ENCODE measurements at places on chromosomes 11 and 22.

DNA sequence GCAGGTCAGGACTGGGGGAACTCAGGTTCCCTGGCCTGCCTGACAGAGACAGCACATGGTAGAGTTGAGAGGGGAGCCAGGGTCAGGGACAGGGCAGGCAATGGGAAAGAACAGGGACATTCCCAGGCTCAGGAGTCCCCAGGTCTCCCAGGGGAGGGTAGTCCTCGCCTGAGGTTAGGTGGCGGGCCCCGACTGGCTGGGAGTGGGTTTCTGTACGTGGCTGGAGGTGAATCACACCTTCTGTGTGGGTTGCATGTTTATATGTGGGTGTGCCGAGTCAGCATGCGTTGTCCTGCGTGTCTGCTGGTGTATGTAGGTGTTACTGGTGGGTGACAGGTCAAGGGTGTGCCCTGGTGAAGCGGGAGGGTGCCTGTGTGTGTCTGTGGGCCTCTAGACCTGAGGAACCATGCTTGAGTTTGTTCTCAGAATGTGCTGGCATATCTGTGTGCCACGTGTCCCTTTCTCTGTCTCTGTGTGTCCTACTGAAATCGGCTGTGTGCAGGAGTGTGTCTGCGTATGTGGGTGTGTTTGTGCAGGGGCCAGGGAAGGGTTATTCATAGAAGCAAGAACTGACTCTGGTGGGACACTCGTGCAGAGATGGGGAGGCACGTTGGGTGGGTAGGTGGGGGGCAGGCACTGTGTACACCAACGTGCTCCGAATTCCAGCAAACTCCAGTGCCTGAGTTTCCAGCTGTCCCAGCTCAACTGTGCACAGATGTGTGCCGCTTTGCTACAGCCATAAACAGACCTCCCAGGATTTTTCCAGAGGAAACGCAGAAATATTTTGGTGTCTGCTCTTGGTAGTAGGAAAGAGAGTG is 23.8 kb upstream of the OAF start:
- H3K4me3 ChIP-seq, result peak overlapping the region; percentile 13
- H3K27ac ChIP-seq, result peak overlapping the region; percentile 73
- H3K27me3 ChIP-seq, result no peaks in the 10 kb centered on the region
- peaks cover 73% of the 10 kb centered on the region for H3K4me1 ChIP-seq
- DNase-seq, result no peak

- H3K27ac ChIP-seq, result no peak overlapping the region
- H3K4me1 ChIP-seq, result peaks cover 8% of the 10 kb centered on the region
- H3K4me3 ChIP-seq, result no peak overlapping the region
Observed at GRCh38 chr22:48881326-48881980, 946.2 kb downstream of the BRD1 start.

DNA sequence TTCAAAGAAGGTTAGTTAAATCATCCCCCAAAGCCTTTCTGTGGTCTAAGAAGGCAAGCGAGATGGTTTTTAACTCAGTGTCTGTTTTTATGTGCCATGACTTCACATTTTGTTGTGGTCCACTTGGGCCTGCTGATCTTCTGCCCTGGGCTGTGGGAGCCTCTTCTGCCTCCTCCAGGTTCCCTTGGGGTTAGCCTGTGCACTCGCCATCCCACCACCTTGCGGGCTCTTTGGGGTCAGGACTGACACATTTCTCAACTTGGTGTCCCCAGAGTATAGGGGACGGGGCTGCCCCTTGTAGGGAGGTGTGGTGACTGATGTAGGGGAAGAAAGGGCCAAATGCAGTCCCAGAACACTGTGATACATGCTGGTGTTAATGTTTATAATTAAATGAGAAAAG is 207.0 kb downstream of the TBC1D22A start:
- no peak for DNase-seq
- H3K27ac ChIP-seq, result no peak overlapping the region
- H3K4me3 ChIP-seq, result no peak overlapping the region
- H3K4me1 ChIP-seq, result peaks cover 18% of the 10 kb centered on the region
- H3K36me3 ChIP-seq, result no peaks in the 10 kb centered on the region
- no peaks in the 10 kb centered on the region for H3K27me3 ChIP-seq

GRCh38 chr11:113166280-113166679 is 148.1 kb upstream of the TTC12 start:
- no peaks in the 10 kb centered on the region for H3K27me3 ChIP-seq
- DNase-seq, result no peak
- peaks cover 38% of the 10 kb centered on the region for H3K4me1 ChIP-seq
- no peak overlapping the region for H3K27ac ChIP-seq

- H3K36me3 ChIP-seq, result no peaks in the 10 kb centered on the region
- no peak overlapping the region for H3K4me3 ChIP-seq
- no peak overlapping the region for H3K27ac ChIP-seq
- no peaks in the 10 kb centered on the region for H3K27me3 ChIP-seq
Observed at GRCh38 chr22:36356708-36357624, 30.8 kb downstream of the MYH9 start.

- H3K27ac ChIP-seq, result peak overlapping the region; percentile 95
- peaks cover 17% of the 10 kb centered on the region for H3K4me1 ChIP-seq
- no peak overlapping the region for H3K4me3 ChIP-seq
- peaks cover 95% of the 10 kb centered on the region for H3K27me3 ChIP-seq
- H3K36me3 ChIP-seq, result no peaks in the 10 kb centered on the region
Observed at GRCh38 chr22:37330200-37331033, 48.1 kb downstream of the CYTH4 start.

DNA sequence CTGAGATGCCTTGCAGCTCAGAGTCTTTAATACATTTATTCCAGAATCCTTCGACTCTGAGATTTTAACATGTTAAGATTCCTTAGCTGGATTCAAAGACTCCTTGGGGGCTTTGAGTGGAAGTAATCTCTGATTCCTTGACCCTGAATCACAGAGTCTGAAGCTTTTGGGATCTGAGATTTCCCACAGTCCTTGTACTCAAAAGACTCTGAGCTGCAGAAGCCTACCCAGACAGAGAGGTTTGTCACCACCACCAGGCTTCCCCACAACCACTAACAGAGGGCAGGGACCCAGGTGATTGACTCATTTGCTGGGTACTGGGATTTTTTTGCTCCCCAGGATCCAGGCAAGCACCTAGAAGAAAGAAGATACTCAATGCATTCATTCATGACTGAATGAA is 1.4 kb upstream of the SERPINH1 start:
- no peak overlapping the region for H3K27ac ChIP-seq
- no peak for DNase-seq
- peaks cover 70% of the 10 kb centered on the region for H3K4me1 ChIP-seq
- H3K4me3 ChIP-seq, result peak overlapping the region; percentile 99
- peaks cover under 1% of the 10 kb centered on the region for H3K36me3 ChIP-seq

GRCh38 chr22:19195796-19196731 is 17.5 kb upstream of the SLC25A1 start:
- peaks cover 4% of the 10 kb centered on the region for H3K36me3 ChIP-seq
- DNase-seq, result no peak
- H3K4me3 ChIP-seq, result no peak overlapping the region
- no peak overlapping the region for H3K27ac ChIP-seq
- H3K4me1 ChIP-seq, result no peaks in the 10 kb centered on the region
- H3K27me3 ChIP-seq, result no peaks in the 10 kb centered on the region

GRCh38 chr11:115926601-115927000 is 422.4 kb upstream of the CADM1 start:
- no peaks in the 10 kb centered on the region for H3K36me3 ChIP-seq
- no peak overlapping the region for H3K27ac ChIP-seq
- peaks cover 3% of the 10 kb centered on the region for H3K27me3 ChIP-seq
- DNase-seq, result no peak
- peaks cover 34% of the 10 kb centered on the region for H3K4me1 ChIP-seq

DNA sequence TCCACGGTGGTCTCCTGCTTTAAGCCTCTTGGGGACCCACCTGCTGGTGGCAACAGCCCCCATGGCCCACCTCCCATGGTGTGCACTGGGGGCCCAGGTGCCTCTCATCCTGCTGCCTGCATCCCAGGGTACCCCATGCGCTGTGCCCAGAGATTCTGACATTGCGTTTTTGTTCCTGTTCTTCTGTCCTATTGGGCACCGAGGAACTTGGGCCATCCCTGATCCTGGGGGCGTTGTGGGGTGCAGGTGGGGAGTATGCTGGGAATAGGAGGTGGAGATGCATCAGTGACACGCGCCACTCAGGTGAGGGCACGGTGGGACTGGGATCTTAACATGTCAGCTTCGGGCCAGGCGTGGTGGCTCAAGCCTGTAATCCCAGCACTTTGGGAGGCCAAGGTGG is 12.4 kb upstream of the NAP1L4 start:
- no peaks in the 10 kb centered on the region for H3K4me1 ChIP-seq
- no peak for DNase-seq
- no peak overlapping the region for H3K4me3 ChIP-seq
- H3K27me3 ChIP-seq, result no peaks in the 10 kb centered on the region

- peaks cover 22% of the 10 kb centered on the region for H3K27me3 ChIP-seq
- no peak for DNase-seq
- no peak overlapping the region for H3K4me3 ChIP-seq
- no peaks in the 10 kb centered on the region for H3K4me1 ChIP-seq
Observed at GRCh38 chr11:118015385-118015841, 29.2 kb downstream of the IL10RA start.

DNA sequence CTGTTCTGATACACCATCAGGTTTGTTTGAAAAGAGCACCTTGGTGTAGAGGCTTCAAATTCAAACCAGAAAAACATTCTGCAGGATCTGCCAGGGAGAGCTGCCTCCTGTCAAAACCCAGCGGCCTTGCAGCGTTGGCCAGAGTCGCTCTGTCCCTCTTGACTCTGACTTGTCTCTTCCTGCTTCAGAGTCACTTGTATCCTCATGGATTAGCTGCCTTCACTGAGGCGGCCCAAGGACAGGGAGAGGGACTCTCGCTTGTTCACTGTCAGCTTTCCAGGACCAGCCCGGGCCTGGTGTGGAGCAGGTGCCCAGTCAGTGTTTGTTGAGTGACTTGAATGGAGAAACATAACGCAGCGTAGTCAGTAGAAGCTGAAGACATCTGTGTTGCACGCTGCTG is 18.0 kb downstream of the TBC1D22A start:
- peak overlapping the region; percentile 54 for H3K27ac ChIP-seq
- DNase-seq, result no peak
- H3K4me3 ChIP-seq, result no peak overlapping the region
- H3K4me1 ChIP-seq, result peaks cover 11% of the 10 kb centered on the region
- peaks cover 2% of the 10 kb centered on the region for H3K36me3 ChIP-seq

- H3K4me3 ChIP-seq, result no peak overlapping the region
- DNase-seq, result no peak
Observed at GRCh38 chr11:17488563-17488962, 11.9 kb upstream of the ABCC8 start.

DNA sequence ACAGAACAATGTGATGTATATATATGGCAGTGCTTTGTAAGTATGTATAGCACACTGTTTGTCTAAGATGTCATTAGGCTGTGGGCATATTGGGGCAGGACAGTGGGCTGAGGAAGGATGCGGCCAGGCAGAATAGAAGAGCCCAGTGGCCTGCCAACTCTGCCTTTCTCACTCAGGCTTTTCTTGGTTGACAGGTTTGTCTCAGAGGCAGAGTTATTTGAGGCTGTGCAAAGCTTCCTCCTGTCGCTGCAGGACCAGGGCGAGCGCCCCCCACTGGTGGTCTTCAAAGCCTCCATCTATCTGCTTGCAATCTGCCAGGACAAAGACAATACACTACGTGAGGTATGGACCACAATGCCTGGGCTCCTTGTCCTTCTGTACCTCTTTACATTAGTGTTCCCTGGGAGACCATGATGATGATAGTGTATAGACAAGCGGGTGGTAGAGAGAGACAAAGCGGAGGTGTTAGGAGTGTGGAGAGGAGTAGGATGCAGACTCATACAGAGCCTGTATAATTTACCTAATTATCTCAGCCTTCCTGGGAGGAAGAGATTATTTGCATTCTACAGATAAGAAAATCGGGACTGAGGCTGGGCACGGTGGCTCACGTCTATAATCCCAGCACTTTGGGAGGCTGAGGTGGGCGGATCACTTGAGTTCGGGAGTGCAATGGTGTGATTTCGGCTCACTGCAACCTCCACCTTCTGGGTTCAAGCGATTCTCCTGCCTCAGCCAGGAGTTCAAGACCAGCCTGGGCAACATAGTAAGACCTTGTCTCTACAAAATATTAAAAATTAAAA is 37.3 kb upstream of the CCDC134 start:
- H3K36me3 ChIP-seq, result no peaks in the 10 kb centered on the region
- DNase-seq, result peak; percentile 64
- H3K4me1 ChIP-seq, result peaks cover 6% of the 10 kb centered on the region
- no peak overlapping the region for H3K27ac ChIP-seq
- H3K4me3 ChIP-seq, result no peak overlapping the region

DNA sequence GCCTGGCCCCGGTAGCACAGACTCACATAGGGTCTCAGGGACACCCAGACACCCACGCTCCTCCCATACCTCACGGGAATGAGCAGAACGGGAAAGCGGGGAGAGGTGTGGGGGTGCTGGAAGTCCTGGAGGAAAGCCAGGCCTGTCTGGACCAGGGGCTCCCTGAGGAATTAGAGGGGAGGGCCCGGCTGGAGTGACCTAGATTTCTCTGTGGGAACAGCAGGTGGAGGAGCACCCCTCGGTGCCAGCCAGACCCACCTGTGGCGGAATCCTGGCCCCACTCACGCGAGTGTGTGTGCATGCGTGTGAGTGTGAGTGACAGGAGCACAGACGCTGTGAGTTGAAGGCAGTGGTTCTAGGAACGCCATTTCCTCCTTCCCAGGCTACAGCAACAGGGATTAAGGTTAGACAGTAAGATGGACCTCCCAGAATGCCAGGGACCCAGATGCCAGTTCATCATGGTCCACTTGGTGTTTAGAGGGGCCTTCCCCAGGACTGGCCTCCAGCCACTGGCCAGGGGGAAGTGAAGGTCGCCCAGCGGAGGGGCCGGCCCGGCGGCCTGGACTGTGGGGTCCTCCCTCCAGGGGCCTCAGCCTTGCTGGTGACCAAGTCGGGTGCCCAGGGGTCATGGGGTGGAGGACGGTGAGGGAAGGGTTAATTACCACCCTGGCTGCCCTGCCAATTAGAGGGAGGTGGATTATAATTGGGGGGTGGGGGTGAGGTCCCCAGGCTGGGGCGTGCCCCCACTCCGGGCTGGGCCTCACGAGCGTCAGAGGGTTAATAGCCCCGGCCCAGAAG is 1.0 kb downstream of the PKP3 start:
- H3K27ac ChIP-seq, result no peak overlapping the region
- H3K4me3 ChIP-seq, result no peak overlapping the region
- no peaks in the 10 kb centered on the region for H3K4me1 ChIP-seq
- no peaks in the 10 kb centered on the region for H3K36me3 ChIP-seq
- no peak for DNase-seq

DNA sequence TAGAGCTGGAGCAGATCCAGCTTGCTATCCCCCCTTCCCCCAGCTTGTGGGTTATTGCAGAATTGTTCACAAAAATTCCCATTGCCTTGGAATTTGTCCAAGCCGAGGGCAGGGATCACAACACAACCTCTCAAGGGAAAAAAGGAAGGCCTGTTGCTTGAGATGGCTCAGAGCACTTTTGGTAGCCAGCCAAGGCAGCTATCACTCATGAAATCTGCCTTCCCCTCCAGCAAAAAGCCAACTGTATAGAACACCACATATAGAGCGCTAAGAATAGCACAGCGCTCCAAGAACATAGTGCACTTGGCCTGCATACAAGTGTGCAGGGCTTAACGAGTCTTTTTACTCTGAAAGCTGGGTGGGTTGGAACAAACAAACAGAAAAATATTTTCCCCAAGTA is 46.2 kb downstream of the FAM83F start:
- no peaks in the 10 kb centered on the region for H3K36me3 ChIP-seq
- peaks cover 18% of the 10 kb centered on the region for H3K4me1 ChIP-seq
